Suppressor macrophage treated with lipopolysaccharide for 1 hour (primary cell): ENCODE measurements at places on chromosomes 4 and X.

GRCh38 chr4:4849524-4850193 is 9.8 kb upstream of the MSX1 start:
- DNase-seq, result no peak

GRCh38 chr4:127370604-127371003 is 262.2 kb upstream of the INTU start:
- no peak for DNase-seq

DNA sequence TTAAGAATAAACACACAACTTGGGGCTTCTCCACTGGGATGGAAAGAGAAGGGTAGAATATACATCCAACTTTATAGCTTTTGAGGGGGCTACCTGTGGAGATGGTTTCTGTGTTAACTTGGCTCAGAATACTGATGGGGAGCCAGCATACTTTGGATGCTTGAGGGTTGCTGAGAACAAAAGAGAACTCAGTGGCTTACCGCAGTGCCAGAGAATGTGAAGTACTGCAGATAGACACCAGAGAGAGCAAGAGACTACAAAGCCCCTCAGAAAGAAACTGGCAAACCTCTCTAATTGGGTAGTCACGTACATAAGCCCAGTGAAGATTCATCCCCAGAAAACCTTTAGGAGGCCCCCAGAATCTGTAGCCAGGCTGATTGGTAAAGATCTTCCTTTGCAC is 214.4 kb downstream of the DCHS2 start:
- no peak for DNase-seq

- DNase-seq, result no peak
These were observed 5.7 kb downstream of the ATP1B4 start for GRCh38 chrX:120367402-120368109.

GRCh38 chr4:52813546-52813945 is 48.6 kb upstream of the RASL11B start:
- no peak for DNase-seq
